ENCODE measurements at places on chromosomes 12 and 14.

- no peaks in the 10 kb centered on the region for H3K36me3 ChIP-seq
- H3K4me3 ChIP-seq = no peak overlapping the region
- no peaks in the 10 kb centered on the region for H3K27me3 ChIP-seq
- H3K4me1 ChIP-seq = peaks cover 80% of the 10 kb centered on the region
- DNase-seq = no peak
Observed at GRCh38 chr12:116261525-116262100, 15.9 kb downstream of the MED13L start.

DNA sequence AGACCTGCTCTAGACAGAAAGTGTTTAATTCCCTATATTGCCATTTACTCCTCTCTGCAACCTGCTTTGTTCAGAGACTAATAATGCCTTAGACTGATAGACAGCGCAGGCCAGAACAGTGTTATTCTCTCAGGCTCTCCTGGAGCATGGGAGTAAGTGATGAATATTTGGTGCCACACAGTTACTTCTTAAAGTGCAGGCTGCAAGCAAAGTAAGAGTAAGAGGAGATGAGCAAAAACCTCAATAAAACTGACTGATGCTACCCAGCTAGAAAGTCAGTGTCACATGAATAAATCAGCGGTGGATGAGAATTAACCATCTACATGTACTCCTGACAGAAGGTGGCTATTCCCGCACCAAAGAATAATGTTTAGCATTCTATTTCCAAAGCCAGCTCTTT is 9.9 kb downstream of the TRIM9 start:
- no peaks in the 10 kb centered on the region for H3K4me1 ChIP-seq
- no peak for DNase-seq
- no peak overlapping the region for H3K27ac ChIP-seq
- H3K27me3 ChIP-seq = no peaks in the 10 kb centered on the region
- H3K36me3 ChIP-seq = no peaks in the 10 kb centered on the region
- H3K4me3 ChIP-seq = no peak overlapping the region

GRCh38 chr12:47904713-47905709 is at the start of gene VDR:
Gene VDR (minus strand): TSS chr12:47904994. CDS start chr12:47879113, 25,881 bp downstream.
- no peaks in the 10 kb centered on the region for H3K36me3 ChIP-seq
- DNase-seq = peak; percentile 92
- H3K27ac ChIP-seq = peak within 1 kb of the TSS; percentile 74
- H3K4me1 ChIP-seq = peaks cover 44% of the 10 kb centered on the region
- peak within 1 kb of the TSS; percentile 60 for H3K4me3 ChIP-seq
- H3K27me3 ChIP-seq = no peaks in the 10 kb centered on the region

DNA sequence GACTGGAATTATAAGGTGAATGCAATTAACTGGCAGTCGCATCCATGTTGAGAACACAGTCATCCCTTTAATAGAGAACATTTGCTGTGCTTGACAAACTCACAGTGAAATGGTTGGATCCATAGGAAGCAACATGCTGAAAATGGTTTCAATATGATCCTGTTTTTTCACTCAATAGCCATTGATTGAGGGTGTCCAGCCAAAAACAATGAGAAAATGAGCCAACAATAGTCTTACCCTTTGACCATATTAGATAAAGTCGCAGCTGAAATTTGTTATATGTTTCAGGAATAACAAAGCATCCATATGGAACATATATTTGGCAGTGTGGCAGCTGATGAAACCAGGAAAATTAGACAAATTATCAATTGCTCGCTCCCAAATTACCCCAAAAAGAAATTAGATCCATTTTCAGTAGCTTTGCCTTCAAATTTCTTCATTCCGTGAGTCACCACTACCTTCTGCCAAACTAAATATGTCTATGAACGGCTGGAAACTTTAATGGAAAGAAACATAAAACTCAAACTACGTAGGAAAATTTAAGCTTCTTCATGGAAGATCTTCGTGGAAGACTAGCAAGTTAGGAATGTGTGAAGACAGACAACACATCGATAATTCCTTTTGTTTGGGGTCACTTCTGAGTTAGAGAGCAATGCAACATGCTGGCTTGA is 17.4 kb downstream of the IGF1 start:
- no peak for DNase-seq
- H3K4me3 ChIP-seq = no peak overlapping the region
- H3K36me3 ChIP-seq = no peaks in the 10 kb centered on the region
- H3K4me1 ChIP-seq = no peaks in the 10 kb centered on the region

- H3K27me3 ChIP-seq = no peaks in the 10 kb centered on the region
- H3K4me3 ChIP-seq = no peak overlapping the region
- H3K4me1 ChIP-seq = peaks cover 19% of the 10 kb centered on the region
- no peak for DNase-seq
- no peak overlapping the region for H3K27ac ChIP-seq
Observed at GRCh38 chr12:851913-852312, 97.6 kb downstream of the RAD52 start.

GRCh38 chr14:24411443-24412389 is 12.9 kb downstream of the NYNRIN start:
- H3K27me3 ChIP-seq = no peaks in the 10 kb centered on the region
- no peak overlapping the region for H3K4me3 ChIP-seq
- no peaks in the 10 kb centered on the region for H3K4me1 ChIP-seq
- H3K27ac ChIP-seq = no peak overlapping the region

DNA sequence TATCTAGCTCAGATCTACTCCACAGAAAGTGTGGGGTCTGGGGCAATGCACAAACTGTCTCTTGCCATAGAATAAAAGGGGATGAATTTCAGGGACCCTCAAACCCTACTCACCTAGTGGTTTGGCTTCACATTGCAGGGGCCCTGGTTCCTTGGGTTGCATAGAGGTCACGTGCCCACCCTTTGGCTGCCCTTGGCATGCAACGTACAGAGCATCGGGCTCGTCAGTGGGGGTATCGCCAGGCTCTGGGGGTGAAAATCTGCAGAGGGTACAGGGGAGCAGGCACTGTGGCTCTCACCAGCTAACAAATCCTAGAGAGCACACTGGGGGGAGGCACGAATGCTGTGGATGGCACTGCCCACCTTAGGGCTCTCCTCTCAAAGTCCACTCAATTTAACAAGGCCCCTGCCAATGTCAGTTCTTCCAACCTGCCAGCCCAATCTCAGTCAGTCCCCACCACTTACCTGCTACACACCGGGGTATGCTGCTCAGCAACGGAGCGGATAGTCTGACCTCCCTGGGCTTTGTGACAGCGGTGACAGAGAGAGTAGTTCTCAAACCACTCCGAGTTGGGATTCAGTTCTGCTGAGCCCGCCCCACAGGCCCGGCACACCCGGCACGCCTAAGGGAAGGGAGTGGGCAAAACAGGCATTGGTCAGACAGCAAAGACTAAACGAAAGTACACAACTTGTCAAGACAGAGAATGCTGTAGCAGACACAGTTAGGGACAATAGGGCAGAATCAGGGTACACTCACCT is 8.0 kb downstream of the KMT2D start:
- no peak overlapping the region for H3K4me3 ChIP-seq
- peaks cover 27% of the 10 kb centered on the region for H3K4me1 ChIP-seq
- H3K27ac ChIP-seq = no peak overlapping the region
- no peaks in the 10 kb centered on the region for H3K27me3 ChIP-seq
- peaks cover 73% of the 10 kb centered on the region for H3K36me3 ChIP-seq

DNA sequence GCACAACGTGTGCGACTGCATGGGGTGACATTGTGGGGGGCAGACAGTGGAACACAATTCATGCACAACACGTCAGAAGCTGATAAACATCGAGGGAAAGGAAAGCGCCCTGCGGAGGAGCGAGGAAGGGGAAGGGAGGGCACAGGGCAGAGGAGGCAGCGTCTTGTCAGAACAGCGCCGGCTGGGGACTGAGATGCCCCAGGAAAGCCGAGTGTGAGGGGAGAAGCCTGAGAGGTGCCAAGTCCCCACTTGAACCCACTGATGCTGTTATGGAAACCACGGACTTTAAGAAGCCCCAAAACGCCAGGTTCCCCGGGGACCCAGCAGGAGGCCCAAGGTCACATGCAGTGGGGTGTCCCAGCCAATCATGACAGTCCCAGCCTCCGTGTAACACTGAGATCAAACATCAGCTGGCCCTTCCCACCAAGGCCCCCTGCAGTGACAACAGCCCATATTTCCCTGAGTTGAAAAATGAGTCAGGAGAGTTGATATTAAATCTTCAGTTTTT is 70.0 kb downstream of the GALNT9 start:
- no peak for DNase-seq
- no peak overlapping the region for H3K27ac ChIP-seq
- no peaks in the 10 kb centered on the region for H3K4me1 ChIP-seq
- H3K27me3 ChIP-seq = peaks cover 9% of the 10 kb centered on the region

GRCh38 chr12:50686976-50687375 is 76.9 kb upstream of the ATF1 start:
- no peaks in the 10 kb centered on the region for H3K27me3 ChIP-seq
- DNase-seq = no peak

GRCh38 chr12:6777386-6777785 is 5.1 kb downstream of the LAG3 start:
- no peak for DNase-seq
- H3K4me3 ChIP-seq = no peak overlapping the region
- no peaks in the 10 kb centered on the region for H3K36me3 ChIP-seq

DNA sequence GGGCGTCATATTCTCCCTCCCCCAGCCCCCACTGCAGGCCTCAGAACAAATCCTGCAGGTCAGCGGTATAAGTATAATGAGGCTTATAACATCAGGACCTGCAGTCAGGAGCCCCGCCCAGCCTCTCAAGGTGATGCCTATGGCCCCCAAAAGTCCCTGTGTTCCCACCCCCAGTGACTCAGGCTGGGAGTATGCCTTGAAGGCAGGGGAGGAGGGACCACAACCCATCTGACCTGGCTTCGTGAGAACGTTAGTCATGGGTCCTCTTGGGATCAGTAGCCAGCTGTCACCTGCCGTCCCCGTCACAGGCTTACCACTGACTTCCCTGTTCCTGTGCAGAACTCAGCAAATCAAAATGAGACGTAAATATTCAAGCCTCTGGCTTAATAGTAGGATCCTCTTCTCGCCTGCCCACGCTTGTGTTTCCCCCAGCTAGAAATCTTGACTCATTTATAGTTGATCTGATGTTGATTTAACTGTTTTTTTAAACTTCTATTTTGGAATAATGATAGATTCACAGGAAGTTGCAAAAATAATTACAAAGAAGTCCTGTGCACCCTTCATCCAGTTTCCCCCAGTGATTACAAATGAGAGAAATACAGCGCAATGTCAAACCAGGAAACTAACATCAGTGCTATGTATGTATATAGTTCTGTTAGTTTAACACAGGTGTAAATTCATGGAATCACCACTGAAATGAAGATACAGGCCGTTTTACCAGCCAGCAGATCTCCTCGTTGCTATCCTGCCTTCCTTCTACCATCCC is 107.5 kb downstream of the ADGRD1 start:
- no peak overlapping the region for H3K4me3 ChIP-seq
- peaks cover 6% of the 10 kb centered on the region for H3K4me1 ChIP-seq
- no peak overlapping the region for H3K27ac ChIP-seq
- H3K36me3 ChIP-seq = no peaks in the 10 kb centered on the region

DNA sequence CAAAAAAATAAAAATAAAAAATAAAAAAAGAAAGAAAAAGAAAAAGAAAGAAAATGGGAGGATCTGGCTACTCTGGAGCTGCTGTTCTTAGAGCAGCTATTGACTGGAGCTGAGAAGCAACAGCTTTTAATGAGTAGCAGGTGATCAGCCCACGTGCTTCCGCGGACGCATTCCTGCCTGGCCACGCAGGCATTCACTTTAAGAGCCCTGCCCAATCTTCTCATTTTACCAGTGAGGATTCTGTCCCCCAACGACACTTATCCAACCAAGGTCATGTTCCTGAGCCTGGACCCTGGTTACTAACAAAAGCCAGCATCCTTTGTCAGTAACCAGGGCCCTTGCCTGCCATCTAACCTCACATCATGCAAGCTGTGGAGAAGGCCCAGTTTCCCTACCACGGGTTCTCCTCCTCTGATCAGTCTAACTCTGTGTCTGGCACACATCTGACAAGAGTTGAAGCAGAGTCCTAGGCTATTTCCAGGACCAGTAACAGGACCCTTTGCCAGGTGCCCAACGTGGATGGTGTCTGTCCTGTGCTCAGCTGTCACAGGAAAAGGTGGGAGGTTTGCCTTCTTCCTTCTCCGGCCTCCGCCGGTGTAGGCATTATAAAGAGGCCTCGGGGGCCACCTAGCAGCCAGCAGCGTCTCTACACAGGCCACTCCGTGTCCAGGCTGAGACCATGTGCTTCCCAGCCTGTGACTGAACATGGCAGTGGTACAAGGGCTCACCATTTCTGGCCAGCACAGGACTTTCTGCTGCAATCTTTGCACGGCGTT is 60.9 kb upstream of the GPATCH2L start:
- H3K4me3 ChIP-seq = no peak overlapping the region
- no peak overlapping the region for H3K27ac ChIP-seq
- H3K4me1 ChIP-seq = no peaks in the 10 kb centered on the region
- H3K36me3 ChIP-seq = no peaks in the 10 kb centered on the region

DNA sequence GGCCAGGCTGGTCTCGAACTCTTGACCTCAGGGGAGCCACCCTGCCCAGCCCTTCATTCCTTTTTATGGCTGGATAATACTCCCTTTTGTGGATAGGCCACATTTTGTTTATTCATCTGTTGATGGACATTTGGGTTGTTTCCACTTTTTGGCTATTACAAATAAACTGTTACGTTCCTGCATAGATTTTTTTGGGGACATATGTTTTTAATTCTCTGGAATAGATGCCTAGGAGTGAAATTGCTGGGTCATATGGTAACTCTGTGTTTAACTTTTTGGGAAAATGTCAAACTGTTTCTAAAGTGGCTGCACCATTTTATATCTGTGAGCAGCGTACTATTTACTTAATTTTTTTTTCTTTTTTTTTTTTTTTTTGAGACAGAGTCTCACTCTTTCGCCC is 9.8 kb downstream of the KMT5A start:
- H3K4me3 ChIP-seq = no peak overlapping the region
- peaks cover 81% of the 10 kb centered on the region for H3K36me3 ChIP-seq
- no peak for DNase-seq
- H3K27ac ChIP-seq = no peak overlapping the region
- no peaks in the 10 kb centered on the region for H3K27me3 ChIP-seq

DNA sequence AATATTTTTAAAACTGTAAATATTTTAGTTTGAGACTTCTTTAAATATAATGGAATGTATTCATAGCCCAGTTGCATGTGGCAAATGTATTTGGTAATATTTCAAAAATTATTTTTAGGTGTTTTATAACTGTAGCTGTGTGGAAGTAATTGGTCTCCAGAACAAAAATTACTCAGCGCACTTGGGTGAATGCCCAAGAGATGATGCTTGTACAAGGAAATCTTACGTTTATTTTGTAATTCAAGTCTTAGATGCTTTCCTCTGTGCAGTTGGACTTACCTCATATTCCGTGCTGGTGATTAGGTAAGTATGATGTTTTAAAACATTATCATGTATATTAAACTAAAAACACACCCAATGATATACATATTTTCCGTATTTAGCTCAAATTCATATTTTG is 76.7 kb upstream of the SLCO1B1 start:
- no peak overlapping the region for H3K27ac ChIP-seq
- H3K4me1 ChIP-seq = no peaks in the 10 kb centered on the region
- H3K36me3 ChIP-seq = no peaks in the 10 kb centered on the region

- no peaks in the 10 kb centered on the region for H3K4me1 ChIP-seq
- no peaks in the 10 kb centered on the region for H3K36me3 ChIP-seq
- no peak overlapping the region for H3K4me3 ChIP-seq
- no peak overlapping the region for H3K27ac ChIP-seq
Observed at GRCh38 chr12:25347716-25348592, 97.2 kb upstream of the KRAS start.

GRCh38 chr12:51432921-51433320 is 8.3 kb downstream of the SLC4A8 start:
- no peaks in the 10 kb centered on the region for H3K4me1 ChIP-seq
- no peaks in the 10 kb centered on the region for H3K27me3 ChIP-seq
- no peak overlapping the region for H3K27ac ChIP-seq
- no peaks in the 10 kb centered on the region for H3K36me3 ChIP-seq

Measured in upper lobe of right lung (tissue), 1 donor.